PC-9 (cell line): ENCODE measurements at places on chromosomes 7 and 10. TPM values are rescaled to one million over a fixed set of nuclear protein-coding genes. Genes with fewer than 3 reads are reported as not detected.
A peak's percentile ranks its signal among the peaks of the same experiment; 100 is the strongest.

GRCh38 chr10:101007915-101008822 is 8.6 kb downstream of the LZTS2 start:
- H3K27ac ChIP-seq = no peak overlapping the region
- H3K4me1 ChIP-seq = peaks cover 2% of the 10 kb centered on the region
- no peaks in the 10 kb centered on the region for H3K27me3 ChIP-seq
- no peak for DNase-seq
- H3K36me3 ChIP-seq = no peaks in the 10 kb centered on the region

DOCK1 gene
- total RNA-seq = 21.4 and 24.8 TPM in 2 replicates

DNA sequence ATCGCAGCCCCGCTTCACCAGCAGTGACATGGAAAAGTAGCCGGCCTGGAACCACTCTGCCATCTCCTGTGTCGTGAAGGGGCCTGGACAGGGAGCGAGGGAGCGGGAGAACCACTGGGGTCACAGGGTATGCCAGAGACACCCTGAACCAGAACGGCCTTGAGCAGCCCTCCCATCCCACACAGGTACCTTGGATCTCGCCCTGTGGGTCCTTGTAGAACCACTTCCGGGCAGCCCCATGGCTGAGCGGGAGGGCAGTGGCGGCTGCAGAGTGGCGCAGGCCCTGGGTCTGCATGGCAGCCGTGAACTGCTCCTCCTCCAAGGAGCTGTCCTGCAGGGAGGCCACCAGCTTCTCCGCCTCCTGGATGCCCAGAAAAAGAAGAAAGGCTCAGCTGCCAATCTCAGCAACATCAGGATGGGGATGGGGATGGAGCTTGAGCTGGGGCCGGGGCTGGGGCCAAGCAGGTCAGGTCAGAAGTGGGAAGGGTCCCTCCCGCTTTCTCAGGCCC is 9.5 kb downstream of the GIGYF1 start:
- no peaks in the 10 kb centered on the region for H3K36me3 ChIP-seq
- H3K27ac ChIP-seq = no peak overlapping the region
- H3K4me1 ChIP-seq = no peaks in the 10 kb centered on the region
- H3K4me3 ChIP-seq = no peak overlapping the region

DNA sequence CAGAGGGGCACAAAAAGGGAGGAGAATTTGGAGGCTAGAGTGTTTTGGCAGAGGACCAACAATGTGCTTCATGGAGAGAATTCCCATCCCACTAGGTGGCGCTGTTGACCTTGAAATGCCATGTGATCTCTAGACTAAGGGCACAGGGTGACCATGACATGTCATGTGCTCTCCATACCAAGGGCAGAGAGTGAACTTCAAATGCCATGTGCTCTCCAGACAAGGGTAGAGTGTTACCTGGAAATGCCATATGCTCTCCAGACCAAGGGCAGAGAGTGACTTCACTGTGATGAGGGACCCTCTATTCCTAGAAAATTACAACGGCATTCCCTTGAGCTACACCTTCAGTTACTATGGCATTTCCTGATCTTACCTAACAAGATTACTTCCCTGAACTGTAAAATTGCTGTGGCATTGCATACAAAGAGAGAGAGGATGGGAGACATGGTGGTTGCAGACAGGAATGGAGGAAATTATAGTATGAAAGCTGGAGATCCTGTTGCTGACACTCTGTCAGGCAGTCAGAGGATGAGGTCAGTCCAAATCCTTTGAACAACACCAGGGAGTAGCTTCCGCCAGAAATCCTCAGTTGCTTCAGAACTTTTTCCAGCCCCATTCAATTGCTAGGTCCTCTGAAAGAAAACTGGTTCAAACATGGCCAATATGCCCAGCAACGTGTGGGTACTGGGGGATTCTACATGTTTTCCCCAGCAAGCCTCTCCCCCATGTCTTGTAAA is 60.9 kb upstream of the ACSM6 start:
- H3K4me3 ChIP-seq = no peak overlapping the region
- H3K36me3 ChIP-seq = no peaks in the 10 kb centered on the region
- H3K4me1 ChIP-seq = no peaks in the 10 kb centered on the region
- H3K27me3 ChIP-seq = no peaks in the 10 kb centered on the region

GRCh38 chr7:19971956-19972355 is 198.5 kb upstream of the TMEM196 start:
- no peak overlapping the region for H3K27ac ChIP-seq
- H3K36me3 ChIP-seq = 0 out of 2 replicates have a peak, but pooled peaks cover 4% of the 10 kb centered on the region
- H3K4me1 ChIP-seq = peaks cover 28% of the 10 kb centered on the region

- H3K4me3 ChIP-seq = no peak overlapping the region
- H3K36me3 ChIP-seq = no peaks in the 10 kb centered on the region
- H3K4me1 ChIP-seq = no peaks in the 10 kb centered on the region
- DNase-seq = no peak
- H3K27me3 ChIP-seq = peaks cover 46% of the 10 kb centered on the region
- no peak overlapping the region for H3K27ac ChIP-seq
Observed at GRCh38 chr10:2777666-2778355, 289.5 kb upstream of the PFKP start.

DNA sequence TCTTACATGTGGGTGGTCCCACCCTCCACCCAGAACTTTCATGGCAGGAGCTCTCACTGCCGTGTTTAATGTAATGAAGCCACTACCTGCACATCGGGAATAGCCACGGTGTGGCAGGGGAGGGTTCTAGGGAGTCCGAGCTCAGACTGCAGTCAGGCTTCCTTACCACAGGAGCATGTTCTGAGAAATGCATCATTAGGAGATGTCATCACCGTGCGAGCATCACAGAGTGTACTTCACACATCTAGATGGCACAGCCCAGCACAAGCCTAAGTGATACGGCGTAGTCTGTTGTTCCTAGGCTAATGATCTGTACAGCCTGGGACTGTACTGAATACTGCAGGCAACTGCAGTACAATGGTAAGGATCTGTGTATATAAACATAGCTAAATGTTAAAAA is 153.0 kb upstream of the LANCL2 start:
- no peaks in the 10 kb centered on the region for H3K27me3 ChIP-seq
- peaks cover 22% of the 10 kb centered on the region for H3K36me3 ChIP-seq
- DNase-seq = no peak
- peaks cover 14% of the 10 kb centered on the region for H3K4me1 ChIP-seq
- no peak overlapping the region for H3K4me3 ChIP-seq
- H3K27ac ChIP-seq = no peak overlapping the region

MORN4 gene
- 10.0 and 10.6 TPM in 2 replicates for total RNA-seq

CREB5 gene
- total RNA-seq = 1.0 and 2.1 TPM in 2 replicates

DNA sequence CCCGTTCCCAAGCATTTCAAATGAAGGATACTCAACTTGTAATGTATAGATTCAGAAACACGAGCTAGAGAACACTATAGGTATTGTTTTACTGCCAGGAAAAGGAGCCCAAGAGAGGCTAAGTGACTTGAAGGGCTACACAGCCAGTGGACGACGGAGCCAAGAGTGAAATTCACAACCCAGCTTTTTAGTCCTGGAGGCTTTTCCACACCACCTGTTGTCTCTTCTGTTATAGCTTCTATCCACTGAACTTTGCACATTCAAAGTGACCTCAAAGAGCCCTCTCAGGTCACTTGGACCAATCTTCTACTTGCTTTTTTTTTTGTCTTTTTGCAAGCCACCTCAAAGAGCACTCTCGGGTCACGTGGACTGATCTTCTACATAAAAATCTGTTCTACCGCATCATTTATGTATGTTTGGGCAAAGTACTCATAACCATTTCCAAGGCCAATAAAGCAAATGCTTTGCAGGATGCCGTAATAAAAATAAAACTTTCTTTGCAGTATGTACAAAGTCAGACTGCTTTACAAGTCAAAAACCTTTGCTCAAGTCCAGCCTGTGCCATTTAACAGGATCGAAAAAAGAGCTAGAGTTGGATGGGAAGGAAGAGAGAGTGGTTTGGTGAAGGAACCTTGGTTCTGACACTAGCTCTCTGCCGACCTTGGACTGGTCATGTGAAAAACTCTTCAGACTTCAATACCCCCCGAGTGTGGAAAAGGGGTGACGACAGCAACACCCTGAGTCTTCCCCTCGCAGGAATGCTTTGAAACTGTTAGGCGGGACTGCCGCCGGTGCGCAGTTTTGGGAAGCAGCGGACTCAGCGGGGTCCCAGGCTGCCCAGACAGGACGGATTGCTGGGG is 821 bp downstream of the SLC35B4 start:
- peak overlapping the region; percentile 78 for H3K4me3 ChIP-seq
- H3K4me1 ChIP-seq = peaks cover 14% of the 10 kb centered on the region
- H3K27ac ChIP-seq = no peak overlapping the region
- no peaks in the 10 kb centered on the region for H3K27me3 ChIP-seq
- no peaks in the 10 kb centered on the region for H3K36me3 ChIP-seq

GRCh38 chr10:123836418-123837145 is 55.0 kb downstream of the CPXM2 start:
- H3K4me3 ChIP-seq = no peak overlapping the region
- DNase-seq = no peak
- no peaks in the 10 kb centered on the region for H3K36me3 ChIP-seq
- no peak overlapping the region for H3K27ac ChIP-seq
- H3K27me3 ChIP-seq = peaks cover 73% of the 10 kb centered on the region
- H3K4me1 ChIP-seq = no peaks in the 10 kb centered on the region

GRCh38 chr7:108947526-108947925 is 377.9 kb downstream of the DNAJB9 start:
- no peaks in the 10 kb centered on the region for H3K27me3 ChIP-seq
- H3K4me1 ChIP-seq = no peaks in the 10 kb centered on the region
- H3K36me3 ChIP-seq = no peaks in the 10 kb centered on the region
- H3K27ac ChIP-seq = no peak overlapping the region
- no peak for DNase-seq

MNX1 gene
- 0.28 and 0.33 TPM in 2 replicates for total RNA-seq

C10orf120 gene
- not detected in 2 replicates for total RNA-seq

CLDN4 gene
- total RNA-seq = 498 and 602 TPM in 2 replicates

- H3K36me3 ChIP-seq = no peaks in the 10 kb centered on the region
- H3K4me1 ChIP-seq = peaks cover 13% of the 10 kb centered on the region
- H3K27me3 ChIP-seq = no peaks in the 10 kb centered on the region
- no peak overlapping the region for H3K27ac ChIP-seq
Observed at GRCh38 chr10:70295321-70295720, 11.5 kb upstream of the NPFFR1 start.

SLC18A3 gene
- not detected in 2 replicates for total RNA-seq

- peaks cover 19% of the 10 kb centered on the region for H3K36me3 ChIP-seq
- H3K4me3 ChIP-seq = peak overlapping the region; percentile 100
- no peaks in the 10 kb centered on the region for H3K27me3 ChIP-seq
- H3K27ac ChIP-seq = peak overlapping the region; percentile 77
Observed at GRCh38 chr7:141737118-141737835, 881 bp upstream of the SSBP1 start.

MYOZ1 gene
- total RNA-seq = 0.22 and 0.75 TPM in 2 replicates

DNA sequence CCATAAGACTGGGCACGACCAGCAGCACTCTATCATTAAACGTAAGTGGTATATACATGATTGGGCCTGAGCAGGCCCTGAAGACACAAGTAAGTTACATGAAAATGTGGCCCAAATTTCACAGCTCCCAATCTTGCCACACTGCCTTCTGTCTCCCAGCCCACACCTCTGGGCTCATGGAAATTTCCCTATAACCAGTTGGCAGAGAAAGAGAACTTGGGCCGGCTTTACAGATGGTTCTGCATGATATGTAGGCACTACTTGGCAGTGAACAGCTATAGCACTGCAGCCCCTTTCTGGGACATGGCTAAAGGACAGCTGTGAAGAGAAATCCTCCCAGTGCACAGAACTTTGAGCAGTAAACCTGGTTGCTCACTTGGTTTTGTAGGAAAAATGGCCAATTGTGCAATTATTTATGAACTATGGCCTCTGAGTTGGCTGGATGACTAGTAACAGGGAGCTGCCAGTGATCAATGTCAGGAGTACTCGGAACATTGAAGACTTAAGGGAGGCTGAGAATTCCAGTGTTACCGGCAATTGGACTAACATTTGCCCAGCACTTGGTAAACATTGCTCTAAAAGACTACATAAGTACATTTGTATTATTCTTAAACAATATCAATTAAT is 1006.6 kb upstream of the LRRN3 start:
- no peaks in the 10 kb centered on the region for H3K36me3 ChIP-seq
- no peak for DNase-seq
- no peak overlapping the region for H3K4me3 ChIP-seq
- H3K27me3 ChIP-seq = no peaks in the 10 kb centered on the region

FOXP2 gene
- 1.2 and 4.3 TPM in 2 replicates for total RNA-seq

GRCh38 chr10:127227027-127227426 is 30.6 kb upstream of the INSYN2A start:
- no peaks in the 10 kb centered on the region for H3K36me3 ChIP-seq
- H3K27me3 ChIP-seq = no peaks in the 10 kb centered on the region
- no peak overlapping the region for H3K27ac ChIP-seq
- H3K4me1 ChIP-seq = no peaks in the 10 kb centered on the region
- H3K4me3 ChIP-seq = no peak overlapping the region
- no peak for DNase-seq

C1GALT1 gene
- 44.7 and 54.2 TPM in 2 replicates for total RNA-seq

ZNF25 gene
- 2.6 and 2.7 TPM in 2 replicates for total RNA-seq

GRCh38 chr7:122602800-122603199 is 96.1 kb downstream of the RNF133 start:
- H3K4me3 ChIP-seq = no peak overlapping the region
- no peaks in the 10 kb centered on the region for H3K27me3 ChIP-seq
- no peaks in the 10 kb centered on the region for H3K4me1 ChIP-seq
